G401 (cell line): ENCODE measurements at places on chromosomes 4 and X. TPM values are rescaled to one million over a fixed set of nuclear protein-coding genes. Genes with fewer than 3 reads are reported as not detected.
A peak's percentile ranks its signal among the peaks of the same experiment; 100 is the strongest.

Gene TLR10
- total RNA-seq: not detected in 2 replicates

Gene ZFYVE28
- total RNA-seq: 9.4 and 11.4 TPM in 2 replicates

DNA sequence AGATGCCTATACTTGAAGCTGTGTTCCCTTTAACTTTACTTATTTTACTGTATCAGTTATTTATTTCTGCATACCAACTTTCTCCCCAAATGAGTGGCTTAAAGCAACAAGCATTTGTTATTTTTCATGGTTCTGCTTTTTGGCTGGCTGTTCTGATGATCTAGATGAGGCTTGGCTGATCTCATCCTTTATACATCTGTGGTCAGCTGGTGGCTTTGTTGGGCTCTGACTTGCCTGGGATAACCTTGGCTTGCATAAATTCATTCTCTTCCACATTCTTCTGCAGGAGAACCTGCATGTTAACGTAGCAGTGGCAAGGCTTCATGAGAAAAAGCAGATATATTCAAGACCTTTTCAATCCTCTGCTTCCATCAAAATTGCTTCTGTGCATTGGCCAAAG lies 1317.6 kb downstream of the ADGRL3 start:
- no peak for DNase-seq

DNA sequence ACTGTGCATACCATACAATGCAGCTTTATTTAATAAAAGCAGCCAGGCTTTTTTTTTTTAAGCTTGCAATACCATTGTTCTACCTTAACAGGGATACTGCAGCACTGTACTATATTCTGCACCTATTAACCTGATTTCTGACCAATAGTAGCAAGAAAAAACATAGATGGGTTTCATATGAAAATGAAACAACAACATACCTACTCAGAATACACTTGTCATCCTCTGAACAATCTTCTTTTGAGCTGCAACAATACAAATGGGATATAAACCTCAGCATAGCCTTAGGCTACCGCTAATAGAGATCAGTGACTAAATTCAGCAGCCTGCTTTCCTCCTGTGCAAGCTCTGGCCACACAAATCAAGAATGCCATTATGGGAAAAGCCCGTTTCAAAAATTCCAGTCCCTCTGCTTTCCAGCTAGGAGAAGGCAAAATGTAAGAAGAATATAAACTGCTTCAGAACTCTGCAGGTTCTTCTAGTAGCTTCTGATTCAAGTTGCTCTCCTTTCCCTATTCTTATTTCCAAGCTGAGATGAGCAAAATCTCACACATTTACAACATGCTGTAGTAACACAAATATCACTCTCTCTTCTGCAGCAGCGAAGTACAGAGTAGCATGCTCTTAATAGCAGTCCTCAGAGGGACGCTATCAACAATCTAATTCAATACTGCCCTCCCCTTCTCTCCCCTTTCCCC lies 143.4 kb downstream of the KLHL13 start:
- DNase-seq: peak; percentile 51

DNA sequence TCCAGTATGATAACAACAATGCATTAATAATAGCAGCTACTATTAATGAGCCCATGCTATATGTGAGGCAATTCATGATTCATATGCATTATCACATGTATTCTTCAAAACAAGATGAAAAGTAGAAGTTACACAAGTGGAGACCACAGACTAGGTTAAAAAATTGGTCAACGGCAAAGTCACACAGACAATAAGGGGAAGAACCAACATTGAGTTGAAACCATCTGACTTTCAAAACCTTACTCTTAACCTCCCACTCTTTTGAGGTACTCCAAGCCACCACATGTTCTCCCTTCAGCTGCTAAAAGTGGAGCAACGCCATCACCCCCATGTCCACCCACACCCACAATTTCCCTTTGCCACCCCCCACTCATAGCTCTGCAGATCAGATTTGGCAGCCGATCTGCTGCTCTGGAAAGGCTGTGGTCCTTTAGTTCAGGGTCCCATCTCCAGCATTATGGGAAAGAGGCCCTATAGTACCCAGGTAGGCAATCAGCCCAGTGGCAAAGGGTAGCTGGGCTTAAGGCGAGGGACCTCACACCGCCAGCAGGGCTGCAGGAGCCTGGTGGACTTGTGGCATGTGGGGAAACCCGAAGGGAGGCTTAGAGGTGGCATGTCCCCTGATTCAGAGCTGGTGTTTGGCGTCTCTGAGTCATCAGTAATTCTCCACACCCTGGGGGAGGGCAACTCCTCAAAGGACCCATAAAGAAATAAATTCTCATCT lies 33.5 kb upstream of the CYBB start:
- no peak for DNase-seq

DNA sequence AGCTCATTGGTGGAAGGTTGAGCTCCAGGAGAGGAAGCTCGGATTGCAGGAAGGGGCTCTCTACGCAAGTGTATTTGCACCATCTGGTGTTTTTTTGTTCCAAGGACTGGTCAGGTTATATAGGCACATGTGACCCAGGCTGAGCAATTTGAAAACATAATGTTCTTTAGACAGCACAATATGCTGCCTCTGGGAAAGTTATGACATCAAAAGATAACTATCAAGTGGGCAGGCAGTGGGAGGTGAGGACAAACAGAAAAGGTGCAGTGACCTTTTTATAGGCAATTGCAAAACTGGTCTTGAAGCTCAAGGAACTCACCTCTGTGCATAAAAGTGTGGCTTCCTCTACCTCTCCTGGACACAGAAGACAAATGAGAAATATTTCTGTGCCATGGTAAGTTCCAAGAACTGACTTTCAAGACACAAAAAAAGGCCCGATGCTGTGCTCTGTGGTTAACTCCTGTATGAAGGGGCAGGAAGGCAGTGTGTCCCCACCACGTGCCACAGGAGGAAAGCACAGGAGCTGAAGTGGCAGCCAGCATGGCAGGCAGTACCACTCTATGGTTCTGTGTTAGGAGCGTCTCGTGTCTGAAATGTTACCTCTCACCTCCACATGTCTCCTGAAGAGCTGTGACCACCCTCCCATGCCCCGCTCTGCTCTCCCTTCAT lies 128.6 kb downstream of the SHROOM3 start:
- DNase-seq: peak; percentile 39

DNA sequence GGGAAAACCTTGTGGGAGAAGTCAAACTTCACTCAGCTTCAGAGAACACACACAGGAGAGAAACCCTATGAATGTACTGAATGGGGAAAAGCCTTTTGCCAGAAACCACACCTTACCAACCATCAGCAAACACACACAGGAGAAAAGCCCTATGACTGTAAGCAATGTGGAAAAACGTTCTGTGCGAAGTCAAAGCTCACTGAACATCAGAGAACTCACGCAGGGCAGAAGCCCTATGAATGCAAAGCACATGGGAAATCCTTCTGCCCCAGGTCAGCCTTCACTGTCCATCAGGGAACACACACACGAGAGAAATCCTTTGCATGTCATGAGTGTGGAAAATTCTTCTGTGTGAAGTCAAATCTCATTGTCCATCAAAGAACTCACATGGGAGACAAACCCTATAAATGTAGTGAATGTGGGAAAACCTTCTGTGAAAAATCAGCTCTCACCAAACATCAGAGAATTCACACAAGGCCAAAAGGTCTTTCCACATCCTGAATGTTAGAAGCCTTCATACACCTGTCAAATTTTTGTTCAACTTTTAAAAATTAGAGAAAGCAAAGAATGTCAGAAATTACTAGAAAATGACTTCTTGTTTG lies 199.4 kb downstream of the SMIM20 start:
- DNase-seq: no peak

GRCh38 chr4:24568425-24568824 lies 15.9 kb downstream of the DHX15 start:
- DNase-seq: no peak

DNA sequence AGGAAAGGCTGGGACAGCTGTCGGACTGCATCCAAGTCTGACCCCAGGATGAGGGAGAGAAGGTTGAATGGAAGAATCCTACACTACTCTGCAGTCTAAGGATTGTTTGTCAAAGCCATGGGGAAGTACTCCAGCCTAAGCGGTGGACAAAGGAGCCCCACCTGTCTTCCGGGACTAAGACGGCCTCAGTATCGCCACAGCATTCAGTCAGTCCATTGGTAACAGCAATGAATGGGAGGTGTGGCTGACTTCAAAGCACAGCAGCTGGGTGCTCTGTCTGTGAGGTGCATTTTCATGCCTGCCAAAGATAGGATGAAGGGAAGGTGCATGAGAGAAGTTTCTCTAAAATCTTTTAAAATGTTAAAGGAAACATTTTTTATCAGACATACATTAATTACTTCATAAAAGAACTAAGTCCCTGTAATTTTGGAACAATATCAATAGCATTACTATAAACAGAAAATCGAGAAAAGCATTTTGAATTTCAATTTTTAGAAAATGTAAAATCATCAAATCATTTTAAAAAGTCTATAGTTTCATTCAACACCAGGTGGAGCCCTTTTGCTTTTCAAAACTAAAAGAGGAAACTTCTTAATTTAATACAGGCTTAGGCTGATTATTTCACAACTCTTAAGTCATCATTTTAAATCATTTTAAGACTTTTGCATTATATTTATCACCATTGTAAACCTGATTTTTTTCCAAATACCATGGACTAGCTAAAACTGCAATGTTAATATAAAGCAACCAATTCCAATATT lies 27.6 kb upstream of the INTU start:
- peak; percentile 21 for DNase-seq

GRCh38 chr4:28010577-28011240 lies 1150.1 kb downstream of the STIM2 start:
- no peak for DNase-seq

DNA sequence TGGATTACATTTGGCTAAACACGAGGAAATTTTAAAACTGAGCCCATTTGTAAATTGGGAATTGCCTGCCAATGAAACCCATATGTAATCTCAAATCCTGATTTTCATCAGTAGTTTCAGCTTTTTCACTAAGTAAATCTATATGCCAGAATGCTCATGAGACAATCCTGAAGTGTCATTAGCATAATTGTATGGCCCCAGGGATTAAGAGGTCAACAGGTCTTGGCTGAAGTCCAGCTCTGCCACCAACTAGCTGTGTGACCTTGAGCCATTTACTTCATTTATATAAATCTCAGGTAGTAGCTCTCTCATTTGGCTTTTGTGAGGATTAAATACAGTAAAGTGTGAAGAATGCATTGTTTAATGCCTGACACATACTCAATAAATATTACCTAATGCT lies 320.5 kb upstream of the EMCN start:
- no peak for DNase-seq

- no peak for DNase-seq
Measured at GRCh38 chrX:47160781-47161180, 15.8 kb downstream of the RBM10 start.

DNA sequence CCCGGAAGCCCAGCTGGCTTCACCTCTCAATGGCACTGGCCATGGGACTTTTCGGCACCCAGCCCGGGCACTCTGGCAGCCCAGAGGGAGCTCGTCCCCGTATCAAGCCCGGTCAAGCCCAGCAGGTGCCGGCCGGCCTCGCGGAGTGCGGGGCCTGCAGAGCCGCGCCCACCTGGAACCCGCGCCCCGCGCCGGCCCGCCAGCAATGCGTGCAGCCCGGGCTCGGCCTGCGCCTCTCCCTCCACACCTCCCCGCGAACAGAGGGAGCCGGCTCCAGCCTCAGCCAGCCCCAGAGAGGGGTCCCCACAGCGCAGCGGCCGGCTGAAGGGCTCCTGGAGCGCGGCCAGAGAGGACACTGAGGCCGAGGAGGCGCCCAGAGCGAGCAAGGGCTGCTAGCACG lies 133.6 kb upstream of the FRG1 start:
- DNase-seq: no peak

GRCh38 chrX:136210243-136210642 lies 41.0 kb downstream of the MAP7D3 start:
- no peak for DNase-seq
